ENCODE measurements at places on chromosomes 4 and X.

DNA sequence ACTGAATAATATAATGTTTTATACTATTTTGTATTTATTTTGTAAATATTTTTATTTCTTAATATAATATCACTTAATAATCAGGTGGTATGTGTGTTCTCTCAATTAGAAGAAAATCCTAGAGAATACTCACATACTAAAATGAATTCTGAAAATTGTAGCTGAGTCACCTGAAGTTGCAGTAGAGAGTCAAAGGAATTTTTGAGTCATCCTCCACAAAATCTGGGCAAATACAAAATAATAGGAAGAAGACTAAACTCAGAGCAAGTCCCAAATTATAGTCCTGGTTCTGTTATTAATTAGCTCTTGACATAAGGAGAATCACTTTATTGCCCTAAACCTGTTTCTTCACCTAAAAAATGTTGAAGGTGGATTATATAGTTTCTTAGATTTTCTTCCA lies 57.8 kb downstream of the SPATA4 start:
- DNase-seq: no peak

GRCh38 chr4:42594888-42595287 lies 62.0 kb downstream of the ATP8A1 start:
- no peak for DNase-seq

- DNase-seq: no peak
Observed at GRCh38 chrX:71214604-71215337, 8.3 kb upstream of the GJB1 start.

DNA sequence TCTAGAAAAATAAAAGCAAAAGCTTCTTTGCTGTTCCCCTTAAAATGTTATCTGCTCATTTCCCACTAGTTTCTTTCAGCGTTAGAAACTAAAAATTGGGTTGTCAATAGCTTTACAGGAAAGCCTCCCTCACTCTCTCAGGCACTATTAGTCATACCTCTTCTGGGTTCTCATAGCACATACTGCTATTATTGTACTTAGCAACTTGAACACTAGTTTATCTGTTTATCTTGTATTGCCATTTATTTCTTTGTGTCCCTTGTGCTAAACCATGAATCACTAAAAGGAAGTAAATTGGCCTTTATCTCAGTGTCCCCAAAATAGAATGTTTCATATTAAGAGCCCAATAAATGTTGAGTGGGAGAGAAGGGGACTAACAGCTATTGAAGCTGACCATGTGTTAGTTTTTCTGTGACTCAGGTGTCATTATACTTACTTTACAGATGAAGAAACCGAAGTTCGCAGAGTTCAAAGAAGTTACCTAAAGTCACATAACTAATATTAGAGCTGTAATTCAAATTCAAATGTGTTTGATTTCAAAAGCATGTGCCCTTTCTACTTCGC lies 124.8 kb upstream of the CITED1 start:
- no peak for DNase-seq

- no peak for DNase-seq
Observed at GRCh38 chr4:54687887-54688841, 30.4 kb downstream of the KIT start.

DNA sequence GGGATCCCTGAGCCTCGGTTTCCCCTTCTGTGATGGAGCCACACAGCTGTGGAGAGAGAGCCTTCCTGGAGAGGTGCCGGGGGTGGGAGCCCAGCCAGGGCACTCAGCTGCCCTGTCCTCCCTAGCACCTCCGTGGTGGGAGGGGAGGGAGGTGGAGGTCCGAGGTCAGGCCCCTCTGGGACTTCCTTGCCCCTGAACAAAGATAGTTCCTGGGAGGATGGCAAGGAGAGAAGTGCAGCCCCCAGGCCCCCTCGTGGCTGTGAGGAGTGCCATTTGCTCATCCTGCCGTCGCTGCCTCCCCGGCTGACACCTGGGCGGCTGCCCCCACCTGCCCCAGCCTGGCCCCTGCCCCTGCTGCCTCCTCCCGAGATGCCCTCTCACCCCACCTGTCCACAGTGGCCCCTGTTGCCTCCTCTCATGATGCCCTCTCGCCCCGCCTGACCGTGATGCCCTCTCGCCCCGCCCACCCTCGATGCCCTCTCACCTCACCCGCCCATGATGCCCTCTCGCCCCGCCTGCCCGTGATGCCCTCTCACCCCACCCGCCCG lies 12.7 kb downstream of the DOK7 start:
- no peak for DNase-seq

DNA sequence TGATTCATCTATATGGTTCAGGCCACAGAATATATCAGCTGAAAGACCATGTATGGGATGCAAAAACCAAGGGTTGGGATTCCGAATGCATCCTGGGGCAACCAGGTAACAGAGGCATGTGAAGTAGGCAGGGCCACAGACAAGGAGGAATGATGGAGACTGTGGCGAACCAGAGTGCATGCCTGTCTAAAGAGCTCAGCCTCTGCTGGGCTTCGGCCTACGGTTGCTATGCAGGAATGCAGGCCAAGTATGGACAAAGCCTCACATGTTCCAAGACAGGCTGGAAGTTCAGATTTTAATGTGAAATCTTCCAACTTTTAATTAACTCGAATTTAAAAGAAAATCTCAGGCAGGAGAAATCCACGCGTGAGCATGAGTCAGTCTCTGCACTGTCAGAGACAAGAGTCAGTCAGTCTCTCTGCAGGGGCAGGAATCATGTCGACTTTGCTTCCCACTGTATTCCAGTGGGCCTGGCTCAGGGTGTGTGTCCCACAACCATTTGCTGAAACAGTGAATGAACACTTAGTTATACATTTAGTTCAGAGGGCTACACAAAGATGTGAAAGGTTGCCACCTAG lies 344.4 kb downstream of the UNC5C start:
- no peak for DNase-seq

DNA sequence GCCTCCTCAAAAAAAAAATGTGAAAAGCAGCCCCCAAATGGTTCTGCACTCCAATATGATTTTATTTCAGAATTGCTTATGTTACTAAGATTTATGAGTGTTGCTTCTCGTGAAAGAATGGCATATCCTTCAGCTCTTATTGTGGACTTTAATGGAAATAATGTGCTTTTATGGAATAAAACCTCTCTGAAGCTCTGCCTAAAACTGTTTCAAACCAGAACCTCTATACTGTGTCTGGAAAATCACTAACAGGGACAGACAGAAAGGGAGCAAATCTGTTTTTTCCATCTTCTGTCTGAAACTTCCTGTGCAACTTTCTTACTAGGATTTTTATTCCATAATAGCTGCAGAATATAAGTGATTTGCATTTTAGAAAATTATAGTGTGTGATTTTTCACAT lies 493.1 kb downstream of the ANKRD50 start:
- no peak for DNase-seq

DNA sequence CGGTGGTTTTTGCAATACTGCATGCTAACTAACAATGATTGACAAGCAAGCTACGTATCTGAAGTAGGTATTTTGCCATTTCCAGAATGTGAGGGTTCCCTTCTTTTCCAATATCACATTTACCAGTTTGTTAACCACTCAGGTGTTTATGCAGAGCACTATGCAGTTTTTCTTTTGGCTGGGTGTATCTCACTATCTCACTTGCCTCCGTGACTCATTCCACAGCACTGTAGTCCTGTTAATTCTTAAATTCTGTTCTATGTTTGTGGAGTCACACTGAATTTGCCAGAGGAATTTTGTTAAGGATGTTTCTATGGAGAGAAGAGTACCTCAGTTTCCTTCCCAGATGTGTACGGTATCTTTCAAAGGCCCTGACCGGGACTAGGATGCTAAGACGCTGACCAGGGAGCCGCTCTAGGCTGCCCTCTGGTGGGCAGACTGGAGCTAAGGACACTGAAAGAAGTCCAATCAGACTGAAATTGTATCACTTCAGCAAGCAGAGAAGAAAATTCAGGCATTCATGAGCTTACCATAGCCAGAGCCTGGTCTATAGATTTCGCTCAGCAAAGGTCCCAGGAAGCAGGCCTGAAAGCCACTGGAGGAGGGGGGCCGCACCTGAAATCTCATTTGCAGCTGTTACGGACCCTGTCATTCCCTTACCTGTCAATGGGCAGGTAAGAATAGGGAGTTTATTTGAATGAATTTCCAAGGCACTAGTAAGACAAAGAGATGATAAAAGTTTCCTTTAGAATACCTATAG lies 388.4 kb upstream of the SPOCK3 start:
- DNase-seq: peak; percentile 20

DNA sequence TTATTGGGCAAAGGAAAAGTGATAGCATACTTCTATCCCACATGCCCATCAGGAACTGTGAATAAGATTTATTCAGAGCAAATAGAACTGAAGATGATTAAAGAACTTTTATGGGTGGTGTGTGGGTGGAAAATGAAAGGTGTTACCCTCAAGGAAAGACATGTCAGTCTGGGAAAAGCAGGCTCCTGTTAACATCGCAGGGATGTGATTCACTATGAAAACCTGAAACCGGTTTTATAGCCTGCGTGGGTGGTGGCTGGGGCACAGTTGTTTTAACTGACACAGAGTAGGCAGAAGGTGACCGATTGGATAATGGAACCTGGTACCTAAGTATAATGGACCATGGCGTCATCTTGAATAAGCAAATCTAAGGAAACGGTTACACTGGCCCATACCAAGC lies 61.3 kb upstream of the CASK start:
- DNase-seq: no peak

DNA sequence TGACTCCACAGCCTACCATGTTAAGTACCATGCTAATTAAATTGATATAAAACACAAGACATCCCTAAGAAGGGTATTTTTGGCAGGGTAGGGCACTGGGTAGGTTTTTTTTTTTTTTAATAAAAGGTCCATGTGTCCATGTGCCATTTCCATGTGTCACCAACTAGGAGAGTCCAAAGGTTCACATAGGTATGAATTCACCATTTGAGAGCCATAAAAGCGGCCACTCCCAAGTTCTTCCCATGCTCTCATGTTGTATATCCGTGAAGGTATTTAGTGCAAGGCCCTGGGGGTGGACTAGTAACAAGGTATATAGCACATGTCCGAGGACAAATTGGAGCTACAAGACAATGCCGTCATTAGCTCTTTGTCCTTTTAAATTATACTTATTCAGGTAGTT lies 107.3 kb downstream of the PDE5A start:
- DNase-seq: no peak

- DNase-seq: no peak
Observed at GRCh38 chrX:141673946-141674345, 24.6 kb downstream of the SPANXD start.

DNA sequence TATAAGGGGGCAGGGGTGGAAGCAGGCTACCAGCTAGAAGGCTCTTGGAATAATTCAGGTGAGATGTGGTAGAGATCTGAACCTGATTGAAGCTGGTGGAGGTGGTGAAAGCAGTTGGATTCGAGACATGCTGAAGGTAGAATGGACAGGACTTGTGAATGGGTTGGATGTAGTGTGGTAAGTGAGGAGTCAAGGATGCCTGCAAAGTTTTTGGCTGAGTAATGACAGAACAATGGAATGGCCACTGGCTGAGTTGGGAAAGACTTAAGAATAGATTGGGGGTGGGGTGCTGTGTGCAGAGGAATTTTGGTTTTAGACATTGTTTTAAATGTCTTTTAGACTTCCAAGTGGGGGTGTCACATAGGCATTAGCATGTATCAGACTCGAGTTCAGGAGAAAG lies 33.5 kb downstream of the HPF1 start:
- DNase-seq: no peak

GRCh38 chrX:150506486-150506885 lies 61.9 kb upstream of the MTM1 start:
- DNase-seq: no peak

DNA sequence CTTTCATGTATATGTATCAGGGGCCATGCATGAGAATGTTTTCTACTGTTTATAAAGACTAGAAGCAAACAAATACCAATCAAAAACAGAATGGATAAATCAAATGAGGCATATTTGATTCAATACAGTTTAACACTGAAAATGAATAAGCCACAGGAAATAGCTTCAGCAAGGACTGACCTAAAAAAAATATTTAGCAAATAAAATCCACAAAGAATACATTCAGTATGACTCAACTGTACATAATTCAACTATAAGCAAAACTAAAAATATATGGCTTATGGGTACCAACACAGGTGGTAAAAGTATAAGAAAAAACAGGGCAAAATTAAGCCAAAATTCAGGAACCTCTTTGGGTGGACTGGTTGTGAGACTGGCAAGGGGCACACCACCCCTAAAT lies 112.9 kb downstream of the KCNIP4 start:
- no peak for DNase-seq

- DNase-seq: no peak
Observed at GRCh38 chrX:136750364-136750763, 30.4 kb downstream of the ARHGEF6 start.

Measured in SHP77 treated with DMSO at 0.1 percent for 48 hours (cell line).